ENCODE measurements at places on chromosomes 7 and 10.
A peak's percentile ranks its signal among the peaks of the same experiment; 100 is the strongest.

DNA sequence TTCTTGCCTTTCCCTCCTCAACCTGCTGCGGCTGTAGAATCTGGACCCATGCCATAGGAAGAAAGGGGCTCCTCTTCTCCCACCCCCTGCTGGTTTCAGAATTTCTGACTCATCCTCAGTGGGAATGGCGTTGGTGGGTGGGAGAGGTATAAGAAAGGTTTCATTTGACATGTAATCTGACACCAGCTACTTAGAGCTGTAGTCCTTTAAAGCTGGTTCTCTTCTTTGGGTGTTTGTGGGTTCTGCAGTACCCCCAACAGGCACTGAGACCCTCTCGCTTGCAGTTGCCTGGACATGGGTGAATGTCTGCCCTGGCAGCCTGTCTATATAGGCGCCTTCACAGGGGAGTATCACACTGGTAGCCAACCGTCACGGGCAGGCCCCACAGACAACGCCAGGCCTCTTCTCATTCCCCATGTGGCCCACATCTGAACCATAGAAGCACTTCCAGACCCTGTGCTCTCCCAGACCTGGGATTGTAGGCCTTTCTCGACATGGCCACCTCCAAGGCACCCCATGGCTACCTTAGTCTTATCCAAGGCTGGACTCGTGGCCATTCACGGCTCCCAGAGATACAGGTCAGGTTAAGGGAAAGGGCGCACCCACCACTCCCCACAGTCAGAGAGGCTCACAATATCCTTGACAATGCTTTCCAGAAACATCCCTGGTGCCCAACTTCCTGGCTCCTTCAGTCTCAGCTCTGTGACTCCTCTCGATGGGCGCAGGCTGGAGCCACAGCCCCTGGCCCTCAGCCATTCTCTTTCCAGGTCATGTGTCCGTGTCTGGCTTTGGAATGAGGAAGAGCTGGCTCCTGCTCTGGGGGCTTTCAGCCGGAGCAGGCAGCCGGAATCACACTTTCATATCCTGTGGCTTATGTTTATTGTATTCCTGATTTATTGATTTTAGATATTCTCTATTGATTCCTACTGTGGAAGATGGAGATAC is 17.5 kb downstream of the ZNF862 start:
- H3K27ac ChIP-seq, result no peak overlapping the region
- H3K27me3 ChIP-seq, result no peaks in the 10 kb centered on the region
- H3K4me3 ChIP-seq, result no peak overlapping the region
- no peaks in the 10 kb centered on the region for H3K4me1 ChIP-seq
- DNase-seq, result no peak
- H3K36me3 ChIP-seq, result no peaks in the 10 kb centered on the region

DNA sequence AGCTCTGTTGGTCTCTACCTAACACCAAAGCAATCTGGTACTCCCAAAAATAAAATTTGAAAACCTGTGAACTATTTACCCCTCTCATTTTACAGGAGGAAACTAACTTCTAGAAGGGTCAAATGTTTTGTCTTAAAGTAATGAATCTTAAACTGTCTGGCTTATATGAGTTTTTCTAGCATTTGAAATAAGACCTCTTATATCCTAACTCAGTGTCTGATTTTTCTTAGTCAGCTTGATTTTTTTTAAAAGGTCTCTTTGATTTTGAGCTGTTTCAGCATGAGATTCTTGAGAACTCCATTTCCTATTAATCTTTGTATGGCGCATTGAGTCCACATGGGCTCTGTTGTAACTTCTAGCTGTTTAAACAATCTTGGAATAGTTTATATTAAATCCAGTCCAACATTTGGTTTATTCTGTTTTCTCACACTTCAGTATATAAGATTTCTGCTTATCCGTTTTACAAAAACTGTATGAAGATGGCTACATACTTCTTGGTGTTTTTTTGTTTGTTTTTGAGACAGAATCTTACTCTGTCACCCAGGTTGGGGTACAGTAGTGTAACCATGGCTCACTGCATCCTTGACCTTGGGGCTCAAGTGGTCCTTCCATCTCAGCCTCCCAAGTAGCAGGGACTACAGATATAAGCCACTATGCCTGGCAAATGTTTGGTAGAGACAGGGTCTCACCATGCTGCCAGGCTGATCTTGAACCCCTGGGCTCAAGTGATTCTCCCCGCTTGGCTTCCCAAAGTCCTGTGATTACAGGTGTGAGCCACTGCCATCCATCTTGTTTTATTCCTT is 91.1 kb downstream of the PPP1R9A start:
- no peak overlapping the region for H3K27ac ChIP-seq
- H3K4me3 ChIP-seq, result no peak overlapping the region
- no peak for DNase-seq
- no peaks in the 10 kb centered on the region for H3K36me3 ChIP-seq
- no peaks in the 10 kb centered on the region for H3K27me3 ChIP-seq
- peaks cover 10% of the 10 kb centered on the region for H3K4me1 ChIP-seq

- no peak for DNase-seq
- H3K4me1 ChIP-seq, result no peaks in the 10 kb centered on the region
- H3K36me3 ChIP-seq, result no peaks in the 10 kb centered on the region
- no peaks in the 10 kb centered on the region for H3K27me3 ChIP-seq
- H3K4me3 ChIP-seq, result no peak overlapping the region
These were observed 63.1 kb upstream of the MEOX2 start for GRCh38 chr7:15749631-15750030.

DNA sequence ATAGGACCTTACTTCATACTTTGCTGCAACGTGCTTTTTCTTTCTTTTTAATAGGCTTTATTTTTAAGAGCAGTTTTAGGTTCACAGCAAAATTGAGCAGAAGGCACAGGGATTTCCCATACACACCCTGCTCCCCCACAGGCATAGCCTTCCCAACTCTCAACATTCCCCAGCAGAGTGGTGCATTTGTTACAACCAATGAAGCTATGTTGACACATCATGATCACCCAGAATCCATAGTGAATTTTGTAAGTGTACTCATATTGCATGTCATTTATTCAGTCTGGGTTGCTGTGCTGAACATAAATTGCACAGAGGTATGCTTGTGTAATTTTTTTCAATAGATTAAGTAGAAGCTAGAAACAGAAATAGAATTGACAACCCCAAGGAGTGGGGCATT is 327.3 kb downstream of the INHBA start:
- H3K36me3 ChIP-seq, result no peaks in the 10 kb centered on the region
- no peak overlapping the region for H3K4me3 ChIP-seq
- no peaks in the 10 kb centered on the region for H3K4me1 ChIP-seq
- DNase-seq, result no peak
- H3K27ac ChIP-seq, result no peak overlapping the region
- no peaks in the 10 kb centered on the region for H3K27me3 ChIP-seq

GRCh38 chr7:75623390-75624133 is 115.2 kb downstream of the HIP1 start:
- H3K36me3 ChIP-seq, result no peaks in the 10 kb centered on the region
- no peaks in the 10 kb centered on the region for H3K27me3 ChIP-seq

GRCh38 chr10:14889318-14889717 is 10.7 kb downstream of the SUV39H2 start:
- H3K36me3 ChIP-seq, result no peaks in the 10 kb centered on the region
- peak; percentile 4 for DNase-seq
- no peaks in the 10 kb centered on the region for H3K4me1 ChIP-seq
- H3K27me3 ChIP-seq, result no peaks in the 10 kb centered on the region

- no peak for DNase-seq
- H3K4me1 ChIP-seq, result no peaks in the 10 kb centered on the region
- no peak overlapping the region for H3K27ac ChIP-seq
- H3K4me3 ChIP-seq, result no peak overlapping the region
These were observed 39.0 kb downstream of the FRMPD2 start for GRCh38 chr10:48235501-48235900.
